ENCODE measurements at places on chromosomes 1 and 21.
A peak's percentile ranks its signal among the peaks of the same experiment; 100 is the strongest.

DNA sequence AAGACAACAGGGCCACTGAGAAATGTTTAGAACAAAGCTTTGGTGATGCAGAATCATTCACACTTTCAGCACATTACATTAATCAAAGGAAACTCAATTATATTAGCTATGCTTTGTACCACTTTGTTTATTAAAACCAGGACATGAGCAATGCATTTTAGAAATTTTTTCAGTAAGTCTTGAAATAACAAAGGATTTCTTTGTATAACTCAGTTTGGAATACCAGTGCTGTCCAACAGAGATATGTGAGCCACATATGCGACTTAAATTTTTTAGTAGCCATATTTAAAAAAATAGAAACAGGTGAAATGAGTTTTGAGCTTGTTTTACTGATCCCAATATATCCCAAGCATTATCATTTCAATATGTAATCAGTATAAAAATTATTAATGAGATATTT is 18.8 kb upstream of the F3 start:
- DNase-seq = no peak

DNA sequence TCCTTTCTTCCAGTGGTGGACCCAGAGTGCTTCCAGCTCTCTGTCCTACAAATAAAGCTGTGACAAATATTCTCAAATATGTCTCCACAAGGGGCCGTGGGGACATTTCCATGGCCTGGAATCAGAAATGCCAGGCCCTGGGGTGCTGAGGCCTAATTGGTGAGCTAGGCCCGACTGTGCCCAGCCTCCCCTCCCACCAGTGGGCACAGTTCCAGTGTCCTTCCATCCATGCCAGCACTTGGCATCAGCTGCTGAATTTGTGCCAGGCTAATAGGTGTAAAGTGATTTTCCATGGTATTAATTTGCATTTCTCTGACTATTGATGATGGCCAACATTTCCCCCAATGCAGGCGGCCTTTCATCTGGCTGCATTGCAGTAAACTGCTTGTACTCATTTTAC is 48.5 kb upstream of the B3GALT5 start:
- DNase-seq = no peak

DNA sequence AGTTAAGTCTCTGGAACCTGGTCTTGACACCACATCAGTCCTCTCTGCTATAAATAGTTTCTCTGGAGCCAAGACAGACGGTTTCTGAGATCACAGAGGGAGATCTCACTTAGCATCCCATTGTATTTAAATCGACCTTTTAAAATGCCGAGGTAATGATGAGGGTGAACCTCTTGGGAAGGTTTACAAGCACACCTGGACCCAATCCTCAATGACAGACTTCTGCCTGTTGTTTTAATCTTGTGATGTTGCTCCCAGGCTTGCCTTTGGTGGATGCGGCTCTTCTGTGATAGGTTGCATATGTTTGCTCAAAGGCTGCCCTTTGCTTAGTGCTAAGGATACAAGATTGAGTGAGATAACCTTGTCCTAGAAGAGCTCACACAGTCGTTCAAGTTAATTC is 104.6 kb upstream of the L1TD1 start:
- DNase-seq = no peak

DNA sequence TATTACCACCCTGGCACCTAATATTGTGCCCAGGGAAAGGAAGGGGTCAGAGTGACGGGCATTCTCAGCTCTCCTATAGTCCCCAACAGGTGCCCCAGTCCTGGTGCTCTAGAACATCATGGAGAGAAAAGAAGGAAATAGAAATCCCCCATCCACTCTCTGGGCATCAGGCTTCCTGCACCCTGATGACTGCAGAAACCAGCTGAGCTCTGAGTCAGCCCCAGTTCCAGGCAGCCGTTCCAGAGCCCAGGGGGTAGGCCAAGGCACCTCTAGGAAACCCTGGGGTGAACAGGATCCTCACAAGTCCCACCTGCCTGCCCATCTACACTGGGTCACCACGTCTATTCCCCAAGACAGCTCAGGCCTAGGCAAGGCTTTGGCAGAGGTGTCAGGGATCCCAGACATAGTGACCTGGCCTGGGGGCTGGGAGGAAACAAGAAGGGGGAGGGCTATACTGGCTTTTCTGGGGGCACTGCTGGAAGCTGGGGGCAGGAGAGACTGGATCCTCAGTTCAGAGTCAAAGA is 709 bp downstream of the NECTIN4 start:
- peak; percentile 87 for DNase-seq

DNA sequence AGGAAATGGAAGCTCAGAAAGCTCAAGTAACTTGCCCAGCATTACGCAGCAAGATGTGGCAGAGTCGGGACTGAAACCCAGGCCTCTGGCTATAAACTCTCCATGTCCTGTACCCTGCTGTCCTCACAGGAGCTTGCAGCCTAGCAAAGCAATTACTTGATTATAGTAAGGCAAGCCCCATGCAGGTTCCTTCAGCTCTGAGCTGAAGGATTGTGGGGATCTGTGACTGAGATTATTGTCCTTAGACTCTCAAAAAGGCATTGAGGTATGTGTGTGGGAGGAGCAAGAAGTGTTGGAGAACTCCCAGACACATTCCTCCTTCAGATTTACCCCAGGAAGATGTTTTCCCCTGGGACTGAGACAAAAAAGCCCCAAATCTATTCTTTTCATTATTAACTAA is 124.0 kb upstream of the SPATA6 start:
- no peak for DNase-seq

- DNase-seq = no peak
Observed at GRCh38 chr1:58266242-58266641, 280.3 kb downstream of the OMA1 start.

DNA sequence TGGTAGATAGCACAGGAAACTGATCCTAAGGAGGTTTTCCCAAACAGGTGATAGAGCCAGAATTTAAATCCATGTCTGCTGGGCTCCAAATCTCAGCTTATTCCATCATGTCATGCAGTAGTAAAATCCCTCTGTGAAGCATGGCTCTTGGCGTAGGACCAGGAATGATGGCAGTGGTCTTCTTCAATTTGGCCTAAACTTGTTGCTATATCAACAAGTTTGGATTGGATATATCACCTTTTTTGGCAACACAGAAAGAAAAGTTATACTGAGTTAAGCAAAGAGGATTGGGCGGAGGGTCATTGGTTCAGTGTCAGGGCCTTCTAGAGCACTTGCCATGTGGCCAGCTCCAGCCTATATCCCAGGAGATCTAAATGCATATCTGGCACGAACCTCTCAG is 52.2 kb downstream of the FGGY start:
- no peak for DNase-seq

DNA sequence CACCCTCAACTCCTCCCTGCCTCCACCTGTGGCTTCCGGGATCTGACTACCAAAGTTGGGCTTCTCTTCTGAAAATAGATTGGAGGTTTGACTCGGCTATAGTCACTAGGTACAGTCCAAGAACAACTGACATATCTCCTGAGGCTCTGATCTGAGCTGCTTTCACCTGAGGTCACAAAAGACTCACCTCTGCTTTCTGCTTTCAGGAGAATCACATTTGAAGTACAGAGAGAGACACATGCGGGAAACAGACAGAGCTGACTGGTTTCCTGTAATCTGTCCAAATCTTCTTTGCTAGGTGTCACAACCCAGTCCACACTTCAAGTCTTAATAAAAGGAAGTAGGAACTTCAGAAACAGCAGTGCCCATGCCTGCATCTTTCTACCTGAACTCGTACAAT is 245.4 kb upstream of the CHRM3 start:
- no peak for DNase-seq

DNA sequence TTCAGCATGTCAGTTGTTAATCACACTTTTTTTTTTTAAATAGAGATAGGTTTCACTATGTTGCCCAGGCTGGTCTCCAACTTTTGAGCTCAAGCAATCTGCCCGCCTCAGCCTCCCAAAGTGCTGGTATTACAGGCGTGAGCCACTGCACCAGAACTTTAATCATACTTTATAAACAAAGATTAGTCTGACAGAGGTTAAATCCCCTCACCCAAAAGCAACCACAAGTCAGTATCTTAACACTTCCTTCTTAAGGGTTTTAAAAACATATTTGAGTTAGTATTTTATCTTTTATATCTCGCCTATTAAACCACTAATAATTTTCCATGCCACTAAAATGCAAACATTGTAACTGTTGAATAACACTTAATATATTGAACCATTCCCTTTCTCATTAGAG is 70.2 kb downstream of the COP1 start:
- DNase-seq = no peak

DNA sequence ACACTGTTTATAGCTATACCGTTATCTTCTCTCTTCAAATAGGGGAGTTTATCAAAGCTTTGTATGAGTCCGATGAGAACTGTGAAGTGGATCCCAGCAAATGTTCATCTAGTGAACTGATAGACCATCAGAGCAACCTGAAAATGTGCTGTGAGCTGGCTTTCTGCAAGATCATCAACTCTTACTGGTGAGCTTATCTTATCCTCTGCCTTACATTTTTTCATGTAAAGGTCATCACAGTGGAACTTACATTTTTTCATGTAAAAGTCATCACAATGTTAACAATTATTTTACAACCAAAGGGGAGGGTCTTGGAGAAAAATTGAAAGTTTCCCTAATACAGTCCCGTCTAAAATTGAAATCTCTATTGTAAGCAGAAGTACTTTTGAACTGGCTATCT is 45.2 kb downstream of the CLEC20A start:
- DNase-seq = no peak

- no peak for DNase-seq
Observed at GRCh38 chr1:244370060-244370637, 81.6 kb downstream of the ADSS2 start.

DNA sequence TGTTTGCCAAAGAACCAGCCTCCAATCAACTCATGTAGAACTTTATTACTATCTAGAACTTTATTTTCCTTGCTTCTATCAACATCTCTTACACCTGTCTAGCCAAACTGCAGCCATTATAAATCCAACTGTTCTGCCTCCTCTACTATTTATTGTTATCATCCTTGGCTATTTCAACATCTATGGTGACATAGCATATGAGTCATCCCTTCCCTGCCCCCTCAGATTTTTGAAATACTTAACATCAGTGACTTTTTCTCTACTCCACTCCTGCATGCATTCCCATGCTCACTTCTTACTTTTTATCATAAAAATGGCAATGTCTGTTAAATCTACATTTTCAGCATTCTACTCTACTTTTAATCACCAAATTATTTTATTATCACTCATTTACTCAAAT is 544.9 kb upstream of the NEGR1 start:
- DNase-seq = peak; percentile 22

- DNase-seq = no peak
Observed at GRCh38 chr1:1846386-1846918, 44.4 kb downstream of the GNB1 start.

- peak; percentile 10 for DNase-seq
Observed at GRCh38 chr1:83102630-83103071, 896.3 kb downstream of the TTLL7 start.

- DNase-seq = peak; percentile 94
Observed at GRCh38 chr1:188027613-188028012, 1198.9 kb downstream of the PLA2G4A start.

DNA sequence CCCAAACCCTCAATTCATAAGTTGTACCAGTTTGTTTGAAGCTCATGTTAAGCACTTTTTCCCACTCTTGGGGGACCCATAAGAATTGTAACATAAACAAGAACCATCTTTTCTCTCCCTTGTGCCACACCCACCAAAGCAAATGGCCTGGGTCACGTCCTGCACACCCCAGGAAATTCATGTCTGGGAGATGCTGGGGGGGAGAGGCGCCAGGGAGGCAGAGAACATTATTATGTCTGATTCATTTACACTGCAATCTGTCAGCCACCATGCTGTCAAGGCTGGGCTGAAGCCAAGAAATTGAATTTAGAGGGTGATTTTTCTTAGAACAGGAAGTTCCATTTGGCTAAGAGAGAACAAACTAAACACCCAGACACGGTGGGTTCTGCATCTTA is 37.2 kb upstream of the IPO9 start:
- peak; percentile 49 for DNase-seq

- no peak for DNase-seq
Observed at GRCh38 chr1:200729863-200730262, 8.8 kb upstream of the CAMSAP2 start.

DNA sequence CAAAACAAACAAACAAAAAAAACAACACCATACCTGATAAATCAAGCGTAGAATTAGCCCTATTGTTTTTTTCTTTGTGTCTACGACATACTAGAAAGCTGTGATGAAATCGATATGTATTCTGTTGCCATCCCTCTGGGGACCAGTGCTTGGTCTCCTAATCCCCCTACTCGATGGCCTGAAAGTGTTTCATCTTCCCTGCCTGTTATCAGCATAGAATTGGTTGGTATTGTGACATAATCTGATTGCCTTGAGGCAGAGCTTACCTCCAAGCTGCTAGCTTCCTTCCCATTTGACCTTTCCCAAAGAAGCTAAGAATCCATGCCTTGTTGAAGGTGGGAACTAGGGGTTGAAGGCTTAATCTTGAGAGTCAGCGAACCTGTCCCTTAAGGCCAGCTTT is 40.7 kb upstream of the PIGV start:
- DNase-seq = no peak

DNA sequence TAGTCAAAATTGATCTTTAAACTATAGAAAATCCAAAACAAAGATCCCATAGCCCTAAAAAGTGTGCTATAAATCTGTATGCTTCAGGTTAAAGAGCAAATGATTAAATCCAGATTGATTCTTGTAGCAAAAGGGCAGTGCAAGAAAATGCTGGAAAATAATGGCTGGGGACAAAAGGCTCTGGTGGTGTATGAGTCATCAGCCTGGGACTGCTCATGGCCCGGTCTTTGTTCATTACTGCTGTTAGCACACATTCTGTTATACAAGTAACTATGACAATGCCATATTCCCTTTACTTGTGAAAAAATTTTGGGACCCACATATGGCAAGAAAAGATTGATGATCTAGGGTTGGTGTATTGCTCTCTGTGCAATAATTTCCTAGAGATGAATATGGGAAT is 89.1 kb downstream of the RWDD3 start:
- peak; percentile 31 for DNase-seq

DNA sequence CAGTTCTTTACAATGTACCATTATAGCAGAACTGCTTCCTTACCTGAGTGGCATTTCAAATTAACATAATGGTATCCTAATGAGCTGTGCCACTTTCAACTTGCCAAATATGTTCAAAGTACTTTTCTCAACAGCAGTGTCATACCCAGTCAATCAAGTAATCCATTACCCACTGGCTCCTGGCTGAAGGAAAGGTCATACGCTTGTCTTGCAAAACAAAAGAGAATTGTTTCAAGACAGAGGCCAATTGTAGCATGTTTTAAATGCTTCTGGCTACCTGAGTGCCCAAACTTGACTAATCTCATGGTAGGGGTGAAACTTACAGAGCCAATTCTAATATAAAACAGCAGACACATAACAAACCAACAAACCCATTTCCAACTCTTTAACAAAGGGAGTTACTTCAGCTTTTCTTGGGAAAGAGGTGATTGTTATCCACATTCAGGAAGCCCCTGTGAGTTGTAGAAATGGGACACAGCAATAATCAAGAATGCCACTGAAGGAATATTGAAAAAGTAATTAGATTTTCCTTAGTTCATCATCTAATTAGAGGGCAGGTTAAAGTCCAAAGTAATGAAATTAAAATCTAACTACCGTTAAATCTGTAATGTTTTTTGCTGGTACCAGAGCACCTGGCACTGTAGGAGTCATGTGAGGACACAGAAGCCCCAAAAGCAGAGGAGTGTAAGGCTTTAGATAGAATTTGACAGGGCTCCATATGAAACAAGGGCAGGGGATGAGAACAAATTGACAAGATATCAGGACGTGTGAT is 241.9 kb downstream of the RWDD3 start:
- no peak for DNase-seq

All from epithelial cell of esophagus (primary cell).